ENCODE measurements at places on chromosomes 5 and 9.

GRCh38 chr5:6736106-6736505, 22.9 kb downstream of the TENT4A start:
- DNase-seq: no peak

- DNase-seq: no peak
These were observed 1.1 kb upstream of the STK10 start for GRCh38 chr5:172188893-172189692.

GRCh38 chr9:121643473-121643872, 8.0 kb upstream of the DAB2IP start:
- no peak for DNase-seq

- no peak for DNase-seq
These were observed 29.7 kb upstream of the PPP2CA start for GRCh38 chr5:134255418-134256150.

DNA sequence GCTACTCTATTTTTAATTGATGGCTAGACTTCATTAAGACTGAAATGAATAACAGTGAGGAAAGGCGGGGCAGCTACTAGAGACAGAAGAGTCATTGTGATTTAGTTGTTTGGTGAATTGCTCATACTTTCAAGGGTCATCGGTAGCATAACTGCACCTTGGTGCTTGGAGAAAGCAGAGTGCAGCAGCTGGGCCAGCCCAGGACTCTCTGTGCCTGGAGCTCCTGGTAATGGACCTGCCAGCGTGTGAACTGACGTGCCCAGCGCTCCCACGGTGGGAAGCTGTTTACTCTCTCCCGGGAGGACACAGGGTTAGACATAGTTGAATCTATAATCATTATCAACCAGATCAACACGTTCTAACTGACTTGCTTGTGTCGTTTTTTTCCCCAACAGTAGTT, 42.9 kb downstream of the LURAP1L start:
- no peak for DNase-seq

DNA sequence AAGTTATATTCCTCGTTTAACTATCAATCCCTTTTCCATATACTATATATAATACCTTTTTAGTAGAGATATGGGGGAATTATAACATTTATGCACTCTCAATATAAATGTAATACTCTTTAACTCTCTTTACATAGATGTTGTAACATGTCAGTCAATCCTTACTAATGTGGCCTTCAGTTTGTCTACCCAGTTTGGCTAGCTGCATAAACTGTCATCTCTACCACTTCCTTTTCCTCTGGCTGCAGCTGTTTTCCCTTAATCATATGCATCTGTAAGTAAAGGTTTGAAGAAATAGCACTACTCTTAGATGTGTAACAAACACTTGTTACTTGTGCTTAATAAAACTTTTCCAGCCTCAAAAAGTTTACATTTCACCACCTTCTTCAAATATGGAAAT, 13.4 kb downstream of the ABHD17B start:
- DNase-seq: no peak

DNA sequence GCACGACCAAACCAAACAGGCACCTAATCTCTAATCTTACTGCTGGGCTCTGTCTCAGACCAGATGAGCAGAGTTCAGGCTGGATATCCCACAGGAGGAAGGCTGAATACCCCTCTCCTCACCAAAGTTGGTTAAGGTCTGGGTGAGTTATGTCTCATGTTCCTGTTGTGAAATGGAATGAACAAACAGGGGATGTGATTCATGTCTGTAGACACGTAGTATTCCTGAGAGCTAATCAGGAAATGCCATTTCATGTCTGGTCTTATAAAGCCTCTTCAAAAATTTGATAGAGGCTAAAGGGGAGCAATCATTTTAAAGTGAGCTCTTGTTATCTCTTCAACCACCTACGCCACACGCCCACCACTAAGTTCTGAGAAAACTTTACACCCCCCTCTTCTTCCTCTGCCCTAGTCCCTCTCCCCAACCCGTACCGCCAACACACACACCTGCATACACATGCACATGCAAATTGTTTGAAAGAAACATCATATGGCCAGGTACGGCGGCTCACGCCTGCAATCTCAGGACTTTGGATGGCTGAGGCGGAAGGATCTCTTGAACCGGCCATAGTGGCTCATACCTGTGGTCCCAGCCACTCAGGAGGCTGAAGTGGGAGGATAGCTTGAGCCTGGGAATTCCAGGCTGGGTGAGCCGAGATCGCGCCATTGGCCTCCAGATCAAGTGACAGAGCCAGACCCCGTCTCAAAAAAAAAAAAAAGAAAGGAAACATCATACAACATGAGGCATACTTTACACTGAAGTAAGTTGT, 69.8 kb upstream of the RAI14 start:
- DNase-seq: no peak

DNA sequence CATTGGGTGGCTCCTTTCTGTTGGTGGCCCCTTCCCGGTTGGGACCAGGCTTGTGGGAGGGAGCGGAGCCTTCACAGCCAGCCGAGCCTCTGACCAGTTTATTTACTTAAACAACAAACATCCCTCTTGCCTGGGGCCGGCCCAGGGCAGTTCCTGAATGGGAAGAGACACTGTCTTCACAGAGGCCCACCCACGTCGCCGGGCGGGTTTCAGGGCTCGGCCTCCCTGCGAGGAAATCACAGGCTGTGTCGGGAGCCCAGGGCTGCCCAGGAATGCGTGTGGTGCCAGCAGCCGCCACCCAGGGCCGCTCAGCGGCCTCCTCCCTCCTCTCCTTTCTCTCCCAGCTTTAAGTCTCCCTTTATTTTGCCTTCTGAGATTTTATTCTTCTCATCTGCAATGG, 132.5 kb downstream of the HSD17B3 start:
- no peak for DNase-seq

DNA sequence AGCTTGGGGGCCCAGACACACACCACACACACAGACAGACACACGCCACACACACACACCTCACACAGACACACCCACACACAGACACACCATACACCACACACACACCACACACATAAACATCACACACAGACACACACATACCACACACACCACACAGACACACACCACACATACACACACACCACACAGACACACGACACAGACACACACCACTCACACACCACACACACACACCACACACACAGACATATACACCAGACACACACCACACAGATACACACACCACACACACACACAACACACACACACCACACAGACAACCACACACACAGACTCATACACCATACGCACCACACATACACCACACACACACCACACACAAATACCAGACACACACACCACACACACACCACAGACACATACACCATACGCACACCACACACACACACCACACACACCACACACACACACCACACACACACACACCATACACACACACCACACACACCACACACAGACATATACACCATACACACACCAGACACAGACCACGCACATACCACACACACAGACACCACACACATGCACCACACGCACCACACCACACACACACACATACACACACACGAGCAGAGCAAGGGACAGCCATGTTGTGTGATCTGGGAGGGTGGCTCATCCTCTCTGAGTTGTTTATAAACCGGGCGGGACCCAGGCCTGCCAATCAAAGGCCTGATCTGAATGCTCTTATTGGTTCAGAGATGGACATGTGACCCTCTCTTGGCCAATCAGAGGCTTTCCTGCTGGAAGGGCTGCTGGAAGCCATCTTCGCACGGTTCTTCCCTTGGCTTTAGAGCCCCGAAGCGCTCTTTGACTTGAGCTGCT, 148.3 kb downstream of the GAPVD1 start:
- DNase-seq: no peak

- no peak for DNase-seq
These were observed 48.2 kb upstream of the RPL26L1 start for GRCh38 chr5:172910828-172911627.

All from effector CD8-positive, alpha-beta T cell (primary cell).